ENCODE measurements at places on chromosomes 1 and 21.

GRCh38 chr1:39398278-39399021 is 93.0 kb upstream of the BMP8A start:
- peak; percentile 97 for DNase-seq

- DNase-seq, result no peak
Measured at GRCh38 chr1:27795601-27796000, 22.6 kb downstream of the STX12 start.

DNA sequence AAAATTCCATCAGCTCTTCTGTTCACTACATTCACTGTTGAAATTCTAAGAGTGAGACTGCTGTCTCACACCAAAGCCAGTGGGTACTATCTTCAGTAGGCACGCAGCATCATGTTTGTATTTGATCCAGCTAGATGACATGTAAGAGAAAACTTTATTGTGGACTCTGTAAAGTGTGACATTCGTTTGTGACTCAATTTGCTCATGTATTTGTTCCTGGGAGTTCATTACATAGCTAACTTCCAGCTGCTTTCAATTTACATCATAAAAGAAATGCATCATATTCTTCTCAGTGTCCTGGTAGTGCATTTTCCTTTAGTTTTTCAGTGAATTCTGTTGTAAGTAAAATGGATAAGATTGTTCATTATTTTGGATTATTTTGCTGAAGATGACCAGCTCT is 31.4 kb downstream of the CTH start:
- DNase-seq, result no peak

DNA sequence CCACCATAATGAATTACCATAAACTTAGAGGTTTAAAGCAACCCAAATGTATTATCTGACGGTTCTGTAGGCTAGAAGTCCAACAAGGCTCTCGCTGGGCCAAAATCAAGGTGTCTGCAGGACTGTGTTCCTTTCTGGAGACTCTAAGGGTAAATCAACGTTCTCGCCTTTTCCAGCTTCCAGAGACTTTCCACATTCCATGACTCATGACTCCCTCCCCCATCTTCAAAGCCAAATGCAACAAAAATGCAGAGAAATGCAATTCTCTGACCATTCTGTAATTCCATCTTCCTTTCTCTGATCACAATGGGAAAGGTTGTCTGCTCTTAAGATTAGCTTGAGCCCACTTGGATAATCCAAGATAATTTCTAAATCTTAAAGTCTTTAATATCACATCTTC is 287.1 kb downstream of the LTN1 start:
- no peak for DNase-seq

- no peak for DNase-seq
Measured at GRCh38 chr1:95021805-95022643, 50.7 kb downstream of the ALG14 start.

- DNase-seq, result peak; percentile 7
Measured at GRCh38 chr1:108505763-108506070, 54.2 kb upstream of the EEIG2 start.

GRCh38 chr1:19661721-19662228 is 2.9 kb upstream of the HTR6 start:
- peak; percentile 24 for DNase-seq

DNA sequence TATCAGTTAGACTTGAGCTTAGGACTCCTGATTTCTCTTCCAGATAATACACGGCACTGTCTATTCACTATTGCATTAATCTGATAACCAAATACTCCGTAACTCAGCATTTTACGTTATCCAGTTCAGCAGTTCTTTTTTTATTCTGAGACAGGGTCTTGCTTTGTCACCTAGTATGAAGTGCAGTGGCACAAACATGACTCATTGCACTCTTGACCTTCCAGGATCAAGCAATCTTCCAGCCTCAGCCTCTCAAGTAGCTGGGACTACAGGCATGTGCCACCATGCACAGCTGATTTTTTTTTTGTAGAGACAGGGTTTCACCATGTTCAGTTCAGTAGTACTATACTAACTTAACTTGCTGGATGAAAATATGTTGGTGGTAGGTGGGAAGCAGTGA is 156.4 kb downstream of the PATJ start:
- no peak for DNase-seq

- no peak for DNase-seq
Measured at GRCh38 chr1:156337052-156337887, 822 bp downstream of the CCT3 start.

DNA sequence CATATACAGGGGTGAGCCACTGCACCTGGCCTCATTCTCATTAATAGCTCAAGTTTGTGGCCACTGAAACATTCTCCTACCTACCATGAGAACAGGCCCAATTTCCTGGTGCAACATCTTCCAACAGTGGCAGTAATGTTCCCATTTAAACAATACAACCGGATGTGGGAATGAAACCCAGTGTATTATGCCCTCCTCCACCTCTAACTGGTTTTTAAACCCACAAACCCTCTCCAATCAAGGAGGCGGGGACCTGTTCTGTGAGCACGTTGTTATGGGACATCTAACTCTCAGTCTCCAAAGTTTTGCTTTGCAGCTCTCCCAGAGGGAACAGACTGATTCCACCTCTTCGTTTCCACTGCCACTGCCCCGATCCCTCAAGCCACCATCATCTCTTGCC is 2.6 kb downstream of the CTNNBIP1 start:
- no peak for DNase-seq

GRCh38 chr1:193355178-193355577 is 168.8 kb upstream of the B3GALT2 start:
- no peak for DNase-seq

GRCh38 chr1:225347123-225347683 is 80.6 kb downstream of the LBR start:
- DNase-seq, result peak; percentile 15

DNA sequence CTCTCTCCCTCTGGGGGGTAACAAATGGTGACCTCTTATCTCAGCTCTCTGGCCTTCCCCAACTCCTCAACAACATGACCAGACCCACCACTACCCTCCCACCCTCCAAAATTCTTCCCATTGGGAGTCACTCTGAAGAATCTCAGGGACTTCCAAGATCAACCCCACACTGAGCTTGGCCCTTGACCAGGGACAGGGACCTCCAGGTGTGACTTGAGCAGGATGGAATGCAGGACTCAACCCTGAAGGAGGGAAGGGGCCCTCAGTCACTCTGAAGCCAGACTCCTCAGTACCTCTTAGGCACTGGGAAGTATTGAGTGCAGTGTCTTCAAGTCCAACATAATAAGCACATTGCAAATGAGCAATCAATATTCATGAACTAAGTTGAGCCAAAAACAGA is 1.9 kb downstream of the CASQ1 start:
- DNase-seq, result no peak

- peak; percentile 43 for DNase-seq
Measured at GRCh38 chr1:246971090-246971721, 36.7 kb downstream of the ZNF695 start.

DNA sequence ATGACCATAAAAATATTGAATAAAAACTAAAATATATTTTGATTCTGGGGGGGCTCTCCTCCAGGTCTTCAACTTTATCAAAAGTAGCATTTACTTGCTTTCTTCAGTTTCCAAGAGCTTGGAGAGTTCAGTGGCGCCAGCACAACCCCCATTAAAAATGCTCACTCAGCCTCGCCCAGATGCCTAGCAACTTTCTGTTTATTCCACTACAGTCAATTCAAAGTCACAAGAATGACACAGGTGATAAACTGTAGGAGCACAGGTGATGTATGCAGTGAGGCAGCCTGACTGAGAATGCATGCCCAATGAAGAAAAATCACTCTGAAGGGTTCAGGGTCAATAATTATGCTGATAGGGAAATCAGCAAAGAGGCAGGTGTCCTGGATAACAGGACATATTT is 159.4 kb upstream of the ATP1B1 start:
- DNase-seq, result no peak

- DNase-seq, result no peak
Measured at GRCh38 chr1:220839474-220839873, 39.8 kb upstream of the HLX start.

DNA sequence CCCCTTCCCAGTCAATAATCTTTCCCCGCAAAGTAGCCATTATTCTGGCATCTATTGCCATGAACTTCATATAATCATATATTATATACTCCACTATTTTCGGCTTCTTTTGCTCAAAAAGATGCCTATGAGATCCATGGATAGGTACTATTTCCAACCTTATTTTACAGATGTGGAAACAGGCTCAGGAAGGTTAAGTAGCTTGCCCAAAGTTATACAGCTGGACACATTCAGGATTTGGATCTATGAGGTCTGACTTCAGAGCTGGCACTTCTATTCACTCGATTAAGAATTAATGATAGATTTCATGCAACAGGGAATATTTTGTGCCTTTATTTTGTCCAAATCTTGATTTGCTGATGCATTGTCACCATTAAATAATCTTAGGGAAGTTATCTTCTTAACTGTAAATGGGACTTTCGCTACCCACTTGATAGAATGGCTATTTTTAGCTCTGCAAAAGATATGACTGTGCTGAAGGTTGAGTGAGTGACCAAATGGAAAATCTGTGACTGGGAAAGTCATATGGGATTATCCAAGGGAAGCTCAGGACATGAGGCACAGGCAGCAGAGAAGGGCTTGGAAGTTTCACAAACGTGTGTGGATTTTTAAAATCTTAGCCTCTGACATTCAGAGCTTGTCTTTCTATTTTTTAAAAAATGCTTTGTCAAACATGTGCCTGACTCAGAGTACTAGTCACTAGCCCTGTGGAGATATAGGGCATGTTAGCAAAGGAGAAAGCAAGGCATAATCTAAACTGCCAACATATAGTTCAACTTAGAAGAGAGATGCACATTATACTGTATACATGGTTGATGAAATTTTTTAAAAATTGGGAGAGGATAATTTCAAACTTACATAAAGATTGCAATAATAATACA is 36.5 kb downstream of the GIPC2 start:
- DNase-seq, result no peak

- no peak for DNase-seq
Measured at GRCh38 chr1:24418898-24419628, 3.5 kb downstream of the NIPAL3 start.

DNA sequence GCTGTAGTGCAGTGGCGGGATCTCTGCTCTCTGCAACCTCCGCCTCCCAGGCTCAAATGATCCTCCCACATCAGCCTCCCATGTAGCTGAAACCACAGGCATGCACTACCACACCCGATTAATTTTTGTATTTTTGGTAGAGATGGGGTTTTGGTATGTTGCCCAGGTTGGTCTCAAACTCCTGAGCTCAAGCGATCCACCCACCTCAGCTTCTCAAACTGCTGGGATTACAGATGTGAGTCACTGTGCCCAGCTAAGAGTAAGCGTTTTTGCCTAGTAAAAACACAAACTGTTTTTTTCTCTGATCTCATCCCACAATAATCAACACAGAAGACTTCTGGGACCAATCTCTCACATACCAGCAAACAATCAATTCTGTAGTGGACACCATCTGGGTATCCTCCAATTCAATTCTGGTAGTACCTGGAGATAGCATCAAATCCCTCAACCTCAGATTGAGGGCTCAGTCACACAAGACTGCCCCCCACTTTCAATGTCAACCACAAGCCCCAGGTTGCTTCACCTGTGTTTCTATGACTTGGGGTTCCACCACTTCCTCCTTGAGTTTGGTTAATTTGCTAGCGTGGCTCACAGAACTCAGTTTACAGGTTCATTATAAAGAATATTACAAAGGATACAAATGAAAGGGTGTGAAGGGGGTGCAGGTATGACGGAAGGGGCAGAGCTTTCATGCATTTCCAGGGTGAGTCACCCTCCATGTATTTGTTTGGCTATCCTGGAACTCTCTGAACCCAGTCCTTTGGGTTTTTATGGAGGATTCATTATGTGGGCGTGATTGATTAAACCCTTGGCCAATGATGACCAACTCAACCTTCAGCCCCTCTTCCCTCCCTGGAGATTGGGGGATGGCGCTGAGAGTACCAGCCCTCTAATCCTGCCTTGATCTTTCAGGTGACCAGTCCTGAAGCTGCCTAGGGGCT is 40.0 kb upstream of the RHOU start:
- DNase-seq, result no peak

DNA sequence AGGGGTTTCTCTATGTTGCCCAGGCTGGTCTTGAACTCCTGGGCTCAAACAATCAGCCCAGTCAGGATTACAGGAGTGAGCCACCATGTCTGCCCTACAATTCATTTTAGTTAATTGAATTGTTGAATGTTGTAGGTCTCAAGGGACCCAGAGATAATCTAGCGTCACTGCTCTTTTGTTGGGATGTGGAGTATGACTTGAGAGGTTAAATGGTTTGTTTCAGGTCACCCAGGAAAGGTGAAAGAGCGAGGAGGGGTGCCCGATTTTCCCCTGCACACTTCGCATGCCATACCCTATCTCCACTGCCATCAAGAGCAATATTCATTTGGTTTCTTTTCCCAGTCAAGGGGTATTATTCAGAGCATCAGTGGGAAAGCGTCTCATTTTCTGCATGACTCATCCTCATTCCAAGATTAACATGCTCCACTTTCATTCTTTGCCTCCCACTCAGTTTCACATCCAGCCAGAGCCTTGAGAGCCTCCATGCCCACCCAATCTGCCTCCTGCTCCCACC is 13.1 kb upstream of the SLC30A1 start:
- peak; percentile 91 for DNase-seq

DNA sequence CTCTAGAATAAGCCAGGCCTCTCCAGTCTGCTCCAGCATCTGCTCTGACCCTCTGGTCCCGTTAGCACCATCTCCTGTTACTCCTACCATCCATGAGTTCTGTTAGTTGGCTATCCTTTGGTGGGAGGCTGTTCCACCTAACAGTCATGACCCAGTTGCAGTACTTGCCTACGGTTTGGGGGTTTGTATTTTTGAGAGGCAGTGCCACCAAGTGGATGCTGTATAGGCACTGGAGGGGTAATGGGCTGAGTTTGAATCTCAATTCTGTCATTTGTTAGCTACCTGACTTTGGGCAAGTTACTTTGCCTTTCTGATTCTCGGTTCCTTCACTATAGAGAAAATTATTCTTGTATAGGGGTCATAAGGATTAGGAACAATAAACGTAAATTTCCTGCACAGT is 12.1 kb upstream of the C8B start:
- DNase-seq, result no peak

DNA sequence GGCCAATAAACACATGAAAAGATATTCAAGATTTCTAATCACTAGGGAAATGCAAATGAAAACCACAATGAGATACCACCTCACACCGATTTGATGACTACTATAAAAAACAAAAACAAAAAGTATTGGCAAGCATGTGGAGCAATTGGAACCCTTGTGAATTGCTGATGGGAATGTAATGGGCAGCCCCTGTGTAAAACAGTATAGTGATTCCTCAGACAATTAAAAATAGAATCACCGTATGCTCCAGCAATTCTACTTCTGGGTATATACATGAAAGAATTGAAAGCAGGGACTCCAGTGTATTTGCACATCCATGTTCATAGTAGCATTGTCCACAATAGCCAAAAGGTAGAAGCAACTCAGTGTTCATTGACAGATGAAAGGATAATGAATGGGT is 12.9 kb upstream of the C1orf115 start:
- no peak for DNase-seq

Data from inflammatory macrophage treated with lipopolysaccharide for 4 hours (primary cell).